ENCODE measurements at places on chromosomes 16 and 17.

DNA sequence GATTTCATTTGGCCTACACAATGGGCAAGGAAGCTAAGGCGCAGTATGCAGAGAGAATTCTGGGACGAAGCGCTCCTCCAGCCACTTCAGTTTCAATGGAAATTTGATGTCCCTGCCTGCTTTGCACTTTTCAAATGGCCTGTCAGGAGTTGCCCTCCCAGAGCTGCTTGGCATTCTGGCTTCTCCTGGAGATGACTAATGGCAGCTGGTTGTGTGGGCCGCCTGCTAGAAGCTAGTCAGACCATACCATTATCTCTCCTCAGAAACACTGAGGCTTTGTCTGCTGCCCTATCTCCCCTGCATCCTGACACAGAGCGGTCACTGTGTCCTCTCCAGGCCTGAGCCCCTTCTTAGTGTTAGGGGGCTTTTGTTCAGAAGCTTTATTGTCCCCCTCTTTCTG lies 180.1 kb downstream of the SPECC1 start:
- DNase-seq: no peak

DNA sequence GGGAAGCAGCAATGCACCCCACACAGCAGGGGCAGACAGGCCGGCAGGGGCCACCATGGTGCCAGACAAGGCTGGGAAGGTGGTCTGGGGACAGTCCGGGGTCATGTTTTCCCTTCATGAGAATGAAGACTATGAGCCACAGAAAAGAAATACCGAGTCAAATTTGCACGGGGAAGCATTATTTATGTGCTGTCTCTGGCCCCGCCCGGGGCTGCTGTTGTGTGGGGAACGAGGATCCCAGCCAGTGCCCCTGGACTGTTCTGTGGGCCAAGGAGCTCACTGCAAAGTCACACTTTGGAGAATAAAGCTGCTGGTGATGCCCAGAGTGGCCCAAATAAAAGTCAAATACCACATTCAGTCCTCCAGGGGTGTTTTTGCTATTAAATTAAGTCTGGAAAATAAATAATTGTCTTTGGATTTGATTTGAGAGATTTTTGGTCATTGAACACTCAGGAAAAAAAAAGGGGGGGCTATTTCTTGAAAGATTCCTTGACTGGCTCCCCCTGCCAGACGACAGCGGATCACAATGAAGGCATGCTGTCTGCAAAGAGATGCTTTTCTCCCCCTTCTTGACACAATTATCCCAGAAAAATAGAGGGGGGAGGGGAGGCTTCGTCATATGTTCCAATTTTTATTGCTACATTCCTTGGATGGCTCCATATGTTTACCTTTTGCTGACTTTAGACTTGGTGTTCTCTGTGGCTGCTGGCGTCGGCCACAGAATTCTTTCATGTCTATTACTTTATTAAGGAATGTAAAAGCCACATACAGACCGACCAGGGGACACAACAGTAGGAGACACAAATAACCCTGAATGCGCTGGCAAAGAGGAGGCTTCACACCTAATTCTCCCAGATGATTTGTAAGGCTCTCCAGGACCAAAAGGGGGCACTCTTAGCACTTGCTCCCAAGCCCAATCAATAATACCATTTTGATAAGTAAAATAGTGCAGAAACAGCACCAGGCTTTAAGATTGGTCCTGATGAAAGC lies 27.1 kb upstream of the ANKFN1 start:
- DNase-seq: peak; percentile 69

GRCh38 chr16:17657045-17657444 lies 186.3 kb upstream of the XYLT1 start:
- no peak for DNase-seq

GRCh38 chr16:30694926-30695693 lies 3.9 kb upstream of the SRCAP start:
- no peak for DNase-seq

GRCh38 chr17:57391076-57391825 lies 134.9 kb downstream of the MSI2 start:
- peak; percentile 98 for DNase-seq

DNA sequence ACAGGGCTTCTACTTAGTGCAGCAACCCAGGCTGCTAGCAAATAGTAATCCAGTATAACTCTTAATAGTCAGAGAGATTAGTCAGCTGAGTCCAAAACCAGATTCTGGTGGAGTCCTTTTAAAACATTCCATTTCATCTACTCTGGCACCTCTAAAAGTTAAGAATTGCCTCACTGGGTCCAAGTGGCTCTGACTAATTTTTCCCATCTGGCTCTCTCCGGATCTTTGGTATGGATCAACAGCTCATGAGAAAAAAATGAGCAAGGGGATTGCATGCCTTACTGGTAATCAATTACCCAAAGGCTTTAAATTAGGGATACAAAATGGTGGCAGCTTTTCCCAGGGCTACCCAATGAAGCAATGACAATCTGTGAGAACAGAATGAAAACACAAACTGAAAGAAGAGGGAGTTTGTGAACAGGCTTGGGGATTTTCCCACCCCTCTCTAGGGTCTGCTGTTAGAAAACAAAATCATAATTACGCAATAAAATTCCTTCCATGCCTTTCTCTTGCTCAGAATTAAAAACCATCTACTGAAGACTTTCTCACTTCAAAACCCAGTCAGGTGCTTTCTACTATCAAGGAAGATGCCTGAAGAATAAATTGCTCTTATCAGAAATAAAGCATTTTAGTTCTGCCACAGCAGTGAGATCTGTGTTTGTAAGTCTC lies 84.6 kb upstream of the PMFBP1 start:
- DNase-seq: no peak

GRCh38 chr17:9893411-9894012 lies 11.6 kb downstream of the RCVRN start:
- no peak for DNase-seq

DNA sequence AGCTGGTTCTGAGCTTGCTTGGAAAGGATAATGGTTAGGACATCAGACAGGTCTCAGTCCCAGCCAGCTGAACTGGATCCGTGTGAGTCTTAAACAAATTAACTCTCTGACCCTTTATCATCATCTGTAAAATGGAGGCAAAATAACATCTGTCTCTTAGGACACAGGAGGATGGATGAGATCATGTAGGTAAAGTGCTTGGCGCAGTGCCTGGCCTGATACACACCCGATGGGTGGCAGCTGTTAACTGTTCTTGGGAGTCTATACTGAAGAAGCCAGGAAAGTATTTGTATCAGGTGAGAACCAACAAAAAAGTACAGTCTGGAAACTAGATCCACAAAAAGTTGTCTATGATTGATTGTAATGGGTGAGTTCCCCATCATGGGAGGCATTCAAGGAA lies 188.6 kb downstream of the C16orf78 start:
- peak; percentile 86 for DNase-seq

DNA sequence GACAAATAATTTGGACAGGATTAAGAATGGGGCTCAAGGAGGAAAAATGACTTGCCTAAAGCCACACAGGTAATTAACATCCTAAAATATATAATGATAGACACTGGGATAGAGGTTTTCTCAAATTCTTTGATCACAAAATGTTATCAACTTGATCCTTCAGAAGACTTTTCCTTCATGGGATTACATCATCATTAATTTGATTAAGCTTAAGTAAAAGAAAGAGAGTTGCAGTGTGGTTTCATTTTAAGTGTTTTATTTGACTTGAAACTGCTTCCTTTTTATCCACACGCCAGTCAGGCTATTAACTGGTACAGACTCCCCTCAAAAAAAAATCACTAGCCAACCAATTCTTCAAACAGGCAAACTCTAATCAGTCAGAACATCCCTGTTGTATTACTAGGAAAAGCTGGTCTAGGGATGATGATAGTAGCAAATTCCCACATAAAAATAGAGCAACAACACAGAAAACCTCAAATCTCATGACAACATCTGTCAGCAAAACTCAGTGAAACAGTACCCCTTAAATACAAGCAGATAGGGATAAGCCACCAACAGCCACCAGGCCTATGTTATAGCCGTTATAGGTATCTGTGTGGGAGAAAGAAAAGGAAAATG lies 32.5 kb downstream of the AKAP10 start:
- DNase-seq: no peak

DNA sequence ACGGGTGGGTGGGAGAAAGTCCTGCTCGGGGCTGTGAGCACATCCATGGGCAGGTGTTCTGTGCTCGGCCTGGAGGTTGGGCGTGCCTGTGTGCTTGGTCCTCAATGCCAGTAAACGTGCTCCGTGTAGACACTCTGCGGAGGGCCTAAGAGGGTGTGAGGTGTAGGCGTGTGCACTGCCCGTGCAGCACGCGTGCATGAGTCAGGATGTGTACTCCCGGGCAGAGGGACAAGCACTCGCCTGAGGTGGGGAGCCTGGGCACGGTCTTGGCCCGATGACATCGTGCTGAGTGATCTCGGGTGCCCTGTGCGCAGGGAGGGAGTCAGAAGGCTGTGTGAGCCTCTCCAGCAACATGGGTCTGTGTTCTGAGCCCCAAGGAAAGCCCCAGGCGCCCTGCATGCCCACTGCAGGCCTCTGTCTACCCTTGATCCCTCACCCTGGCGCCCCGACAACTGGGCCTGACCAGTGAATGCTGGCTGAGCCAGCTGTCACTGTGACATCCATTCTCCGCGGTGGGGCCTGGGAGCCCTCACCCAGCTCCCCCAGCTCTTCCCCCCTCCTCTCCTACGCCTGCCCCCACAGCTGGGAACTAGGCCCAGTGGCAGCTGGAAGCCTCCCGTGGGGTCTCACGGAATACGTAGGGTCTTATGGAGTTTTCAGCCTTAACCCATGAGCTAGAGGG lies 23.5 kb upstream of the NXPH3 start:
- no peak for DNase-seq

DNA sequence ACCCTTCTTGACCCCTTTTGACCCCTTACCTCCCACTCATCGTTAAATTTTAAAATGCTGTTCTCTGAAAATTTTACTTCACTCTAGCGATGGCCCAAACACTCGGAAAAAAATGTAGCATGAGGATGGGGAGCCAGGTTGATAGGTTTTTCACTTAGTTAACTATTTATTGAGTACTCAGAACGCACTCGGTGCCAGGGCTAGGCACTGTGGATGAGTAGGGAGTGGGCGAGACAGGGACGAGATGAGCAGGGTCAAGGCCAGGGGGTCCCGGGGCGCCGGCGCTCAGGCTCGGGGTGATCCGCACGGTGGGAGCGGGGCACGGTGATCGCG lies 392 bp downstream of the ZSCAN32 start:
- DNase-seq: no peak

DNA sequence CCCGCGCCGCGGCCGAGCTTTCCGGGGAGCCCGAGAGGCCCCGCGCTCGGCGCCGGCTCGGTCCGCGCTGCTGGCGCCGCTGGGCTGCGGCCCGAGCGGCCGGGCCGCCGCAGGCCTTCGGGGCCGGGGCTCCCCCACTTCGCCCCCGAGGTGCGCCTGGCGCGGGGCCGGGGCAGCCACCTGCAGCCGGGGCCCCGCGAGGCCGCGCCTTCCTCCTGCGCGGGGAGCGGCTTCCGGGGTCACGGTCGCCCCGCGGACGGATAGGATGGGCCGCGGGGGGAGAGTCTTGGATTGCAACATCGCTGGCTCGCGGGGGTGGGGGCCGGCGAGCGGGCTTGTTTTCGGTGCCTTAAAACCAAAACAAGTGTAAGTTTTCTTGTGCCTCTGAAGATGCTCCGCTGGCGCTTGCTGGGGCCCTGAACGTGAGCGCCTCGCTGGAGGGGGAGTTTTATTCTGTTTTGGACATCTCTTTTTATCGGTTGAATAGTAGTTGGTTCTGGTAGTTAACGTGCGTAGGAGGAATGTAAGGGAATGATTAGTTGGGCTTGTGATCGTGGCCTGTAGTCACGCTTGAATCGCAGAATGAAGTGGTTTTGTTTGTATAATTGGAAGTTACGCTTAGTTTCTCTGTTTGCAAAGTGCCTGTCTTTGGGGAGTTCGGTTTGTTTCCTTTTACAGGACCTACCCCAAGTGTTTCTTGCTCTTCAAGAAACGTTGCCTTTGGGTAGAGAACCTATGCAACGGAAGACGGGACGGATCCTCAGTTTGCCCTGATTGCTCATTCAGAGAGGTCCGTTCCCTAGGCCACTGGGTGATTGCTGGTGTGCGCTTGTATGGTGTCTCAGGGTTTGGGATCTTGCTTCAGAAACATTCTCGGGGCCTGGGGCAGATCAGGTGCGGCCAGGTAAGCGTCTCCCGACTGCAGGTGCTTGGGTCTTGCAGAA lies 724 bp downstream of the UBE2I start:
- no peak for DNase-seq
